AG04449 (cell line): ENCODE measurements at places on chromosomes 4 and X.

DNA sequence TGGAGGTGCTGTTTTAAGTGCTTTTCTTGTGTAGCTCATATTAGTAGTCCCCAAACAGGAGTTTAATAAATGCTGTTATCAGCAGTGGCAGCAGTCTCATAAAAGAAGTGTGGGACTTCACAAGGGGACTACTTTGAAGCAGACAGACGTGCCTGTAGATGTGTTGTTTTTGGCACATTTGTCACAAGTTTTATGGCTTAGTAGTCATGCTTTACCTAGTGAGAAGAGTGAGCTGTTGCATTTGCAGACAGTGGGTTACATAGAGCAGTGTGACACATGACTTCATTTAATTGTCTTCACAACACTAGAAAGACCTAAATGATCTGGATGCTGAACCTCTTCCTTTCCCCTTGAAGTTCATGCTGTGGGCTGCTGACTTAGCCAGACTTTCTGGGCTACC is 149.5 kb upstream of the MBNL3 start:
- no peak for DNase-seq

- DNase-seq, result no peak
Observed at GRCh38 chr4:177375372-177375771, 65.7 kb downstream of the NEIL3 start.

DNA sequence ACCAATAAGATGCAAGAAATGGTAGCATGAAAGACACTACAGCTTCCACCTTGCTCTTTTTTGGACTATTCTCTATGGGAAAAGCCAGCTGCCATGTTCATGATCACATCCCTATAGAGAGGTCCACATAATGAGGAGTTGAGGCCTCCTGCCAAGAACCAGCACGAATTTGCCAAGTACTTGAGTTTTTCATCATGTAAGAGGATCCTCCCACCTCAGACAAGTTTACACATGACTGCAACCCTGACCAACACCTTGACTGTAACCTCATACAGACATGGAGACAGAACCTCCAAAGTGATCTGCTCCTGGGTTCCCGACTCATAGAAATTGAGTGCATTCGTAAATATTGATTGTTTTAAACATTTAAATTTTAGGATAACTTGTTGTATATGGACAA is 135.2 kb upstream of the TSPAN5 start:
- no peak for DNase-seq

DNA sequence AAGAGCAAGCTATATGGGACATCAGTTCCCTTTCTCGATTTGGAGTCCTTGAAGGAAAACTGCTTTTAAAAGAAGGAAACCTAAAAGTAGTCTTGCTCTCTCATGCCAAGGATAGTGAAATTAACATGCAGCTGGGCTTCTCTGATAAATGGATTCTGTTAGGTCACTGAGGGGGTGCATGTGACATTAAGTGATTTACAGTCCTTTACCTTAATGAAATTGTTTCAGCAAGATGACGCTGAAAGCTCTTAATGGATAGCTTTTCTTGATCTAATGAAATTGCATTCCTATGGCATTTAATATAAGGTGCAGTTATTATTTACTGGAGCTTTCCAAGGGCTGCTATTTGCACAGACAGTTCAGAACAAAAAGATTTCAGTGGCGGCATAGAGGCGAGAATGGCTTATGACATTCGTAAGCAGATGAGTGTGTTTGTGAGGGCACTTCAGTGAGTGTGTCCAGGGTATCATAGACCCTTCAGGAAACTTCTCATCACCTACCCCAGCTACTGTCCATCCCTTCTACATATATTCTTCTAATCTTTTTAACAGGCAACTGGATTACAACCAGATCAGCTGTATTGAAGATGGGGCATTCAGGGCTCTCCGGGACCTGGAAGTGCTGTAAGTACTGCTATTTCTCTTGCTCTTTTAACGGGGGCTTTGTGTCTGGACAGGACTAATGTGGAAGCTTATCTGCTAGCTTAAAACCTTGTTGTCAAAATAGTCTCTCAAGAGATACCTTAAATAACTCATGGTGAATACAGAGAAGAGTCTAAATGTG is 219.9 kb upstream of the PACRGL start:
- no peak for DNase-seq

DNA sequence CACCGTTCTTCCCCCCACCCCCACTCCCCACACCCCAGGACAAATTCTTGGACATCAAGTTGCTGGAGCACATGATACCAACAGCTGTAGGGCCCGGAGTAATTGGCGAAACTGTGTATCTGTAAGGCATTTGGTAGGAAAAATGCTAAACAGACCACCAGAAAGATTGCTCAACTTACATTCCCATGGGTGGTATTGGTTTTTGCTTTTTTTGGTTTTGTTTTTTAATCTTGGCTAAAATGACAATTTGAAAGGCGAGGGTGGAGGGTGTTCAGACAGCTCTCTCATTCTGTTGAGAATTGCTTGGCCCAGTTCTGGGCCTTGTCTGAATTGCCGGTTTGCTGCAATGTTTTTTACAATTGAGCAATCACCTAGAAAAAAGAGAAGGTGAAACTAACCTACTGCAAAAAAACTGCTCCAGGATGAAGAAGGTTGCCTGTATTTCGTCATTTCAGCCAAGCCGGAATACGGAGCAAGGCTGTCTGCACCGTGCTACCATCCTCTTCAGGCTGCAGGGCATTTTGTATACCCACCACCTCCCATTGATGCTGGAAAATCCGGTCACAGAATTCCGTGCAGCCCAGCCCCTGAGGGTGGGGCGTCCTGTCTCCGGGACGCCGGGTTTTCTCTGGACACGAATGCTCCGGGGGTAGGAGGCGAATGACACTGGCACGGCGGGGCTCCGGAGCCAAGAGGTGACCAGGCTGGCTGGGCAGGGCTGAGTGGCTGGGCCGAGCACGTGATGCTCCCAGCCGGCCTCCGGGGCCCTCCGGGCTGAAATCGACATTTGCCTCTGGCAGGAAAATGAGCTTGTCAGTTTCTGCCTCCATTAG is at the start of gene CLCN4:
TSS of gene CLCN4 (plus strand) at position 777 of the 833 bp plus-strand sequence. CDS start 28,058 bp downstream, outside the sequence.
- no peak for DNase-seq
